ENCODE measurements at places on chromosomes 3 and 15.

DNA sequence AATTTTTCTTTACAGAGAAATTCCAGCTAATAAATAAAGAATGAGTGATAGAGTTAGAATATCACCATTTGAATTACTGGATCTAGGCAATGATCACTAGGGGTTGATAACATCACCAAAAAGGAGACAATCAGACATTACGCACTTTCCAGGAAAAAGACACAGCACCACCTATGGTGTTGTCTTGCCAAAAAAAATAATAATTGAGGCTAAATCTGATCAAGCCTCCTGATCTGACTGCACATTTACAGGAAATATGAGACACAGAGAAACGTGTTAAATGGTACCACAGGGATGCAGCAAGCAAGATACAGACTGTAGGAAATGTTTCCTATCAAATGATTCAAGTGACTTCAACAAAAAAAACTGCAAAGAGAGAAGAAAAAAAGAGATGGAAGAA lies 92.8 kb downstream of the EOMES start:
- no peak for DNase-seq

DNA sequence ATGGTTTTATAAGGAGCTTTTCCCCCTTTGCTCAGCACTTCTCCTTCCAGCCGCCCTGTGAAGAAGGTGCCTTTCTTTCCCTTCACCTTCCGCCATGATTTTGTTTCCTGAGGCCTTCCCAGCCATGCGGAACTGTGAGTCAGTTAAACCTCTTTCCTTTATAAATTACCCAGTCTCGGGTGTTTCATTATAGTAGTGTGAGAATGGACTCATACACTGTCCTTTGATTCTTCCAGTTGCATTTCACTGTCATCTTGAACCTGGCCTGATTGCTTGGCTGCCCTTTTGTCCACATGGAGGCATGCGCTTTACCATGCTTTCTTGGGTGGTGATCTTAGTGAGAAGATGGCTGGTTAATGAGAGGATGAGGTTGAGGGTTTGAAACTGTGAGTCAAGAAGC lies 23.2 kb downstream of the USP13 start:
- DNase-seq, result no peak

- peak; percentile 51 for DNase-seq
Measured at GRCh38 chr3:72482589-72483321, 365.5 kb downstream of the SHQ1 start.

DNA sequence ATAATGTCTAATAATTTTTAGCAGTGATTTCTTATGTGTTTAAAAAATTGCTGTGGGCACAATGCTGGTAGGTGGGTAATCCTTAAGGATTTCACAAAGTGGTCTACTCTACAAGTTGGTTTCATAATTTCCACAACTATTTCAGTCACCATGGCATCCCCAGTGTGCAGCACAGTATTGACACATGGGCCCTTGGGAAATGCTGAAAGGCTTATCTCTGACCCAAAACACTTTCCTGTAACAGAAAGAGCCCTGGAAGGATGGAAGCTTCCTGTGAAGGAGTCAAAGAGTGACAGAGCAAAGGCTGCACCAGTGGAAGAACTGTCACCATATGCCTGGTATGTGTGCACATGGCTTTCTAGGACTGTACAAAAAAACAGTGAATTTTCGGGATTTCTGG lies 153.7 kb downstream of the ANO10 start:
- no peak for DNase-seq

- DNase-seq, result no peak
Measured at GRCh38 chr3:114450008-114450596, 156.3 kb downstream of the TIGIT start.

DNA sequence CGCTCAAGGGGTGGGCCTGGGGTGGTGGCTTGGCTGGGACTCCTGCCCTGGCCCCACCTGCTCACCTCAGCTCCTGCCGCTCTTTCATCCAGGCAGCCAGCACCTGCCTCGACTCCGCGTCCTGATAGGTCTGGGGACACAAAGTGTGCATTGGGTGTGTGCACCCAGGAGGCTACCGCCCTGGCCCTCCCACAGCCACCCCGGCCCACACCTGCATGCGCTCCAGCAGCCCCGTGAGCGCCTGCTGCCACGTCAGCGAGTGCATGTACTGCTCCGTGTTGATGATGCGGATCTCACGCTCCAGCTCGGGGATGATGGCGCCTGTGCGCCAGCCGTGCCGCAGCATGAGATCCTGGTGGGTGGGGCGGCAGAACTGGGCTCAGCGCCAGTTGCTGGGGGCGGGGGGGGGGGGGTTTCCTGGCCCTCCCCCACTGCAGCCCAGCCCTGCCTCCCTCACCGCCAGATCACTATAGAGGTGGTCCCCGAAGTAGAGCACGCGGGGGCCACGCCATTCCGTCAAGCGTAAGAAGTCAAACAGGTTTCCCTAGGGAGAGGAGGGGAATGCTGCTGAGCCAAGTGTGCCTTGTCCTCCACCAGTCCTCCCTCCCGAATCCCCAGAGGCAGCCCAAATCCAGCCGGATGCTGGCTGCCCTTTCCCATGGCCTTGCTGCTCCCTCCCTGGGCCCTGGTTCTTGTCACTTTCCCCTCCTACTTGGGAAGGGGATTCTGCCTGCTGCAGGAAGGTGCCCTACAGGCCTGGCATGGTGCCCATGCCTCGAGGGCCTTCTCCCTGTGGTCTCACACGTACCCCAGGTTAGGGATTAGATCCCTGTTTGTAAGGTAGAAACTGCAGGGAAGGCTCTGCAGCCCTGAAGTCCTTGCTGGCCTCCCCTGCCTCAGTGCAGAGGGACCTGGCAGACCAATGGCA lies 8.6 kb downstream of the NT5DC2 start:
- no peak for DNase-seq

DNA sequence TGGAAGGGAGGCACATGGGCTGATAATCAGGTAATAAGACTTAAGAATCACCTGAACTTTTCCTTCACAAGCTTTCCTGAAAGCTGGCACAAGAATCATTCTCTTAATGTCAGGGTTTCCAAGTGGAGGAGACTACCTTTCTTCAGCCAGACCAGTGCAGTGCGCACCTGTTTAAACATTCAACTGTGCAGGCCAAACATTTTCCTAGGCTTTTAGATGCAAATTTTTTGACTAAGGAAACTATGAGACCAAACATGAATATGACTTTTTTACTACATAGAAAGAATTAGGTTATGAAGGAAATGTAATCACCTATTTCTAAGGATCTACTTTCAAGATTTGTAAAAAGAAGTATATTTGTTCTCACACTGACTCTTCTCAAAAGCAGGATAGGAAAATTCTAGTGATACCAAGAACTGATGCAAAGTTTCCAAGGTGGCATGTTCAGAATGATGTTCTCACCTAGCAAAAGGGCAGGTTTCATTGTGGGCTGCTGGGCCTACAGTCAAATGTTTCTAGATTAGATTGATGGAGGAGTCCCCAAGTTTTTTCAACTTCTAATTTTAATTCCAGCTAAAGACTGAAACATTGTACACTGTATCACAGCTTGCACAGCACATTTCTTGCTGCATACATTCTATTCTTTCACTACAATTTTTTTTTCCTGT lies 339.1 kb downstream of the TIGIT start:
- no peak for DNase-seq

- no peak for DNase-seq
Measured at GRCh38 chr3:31974471-31974870, 6.6 kb downstream of the OSBPL10 start.

DNA sequence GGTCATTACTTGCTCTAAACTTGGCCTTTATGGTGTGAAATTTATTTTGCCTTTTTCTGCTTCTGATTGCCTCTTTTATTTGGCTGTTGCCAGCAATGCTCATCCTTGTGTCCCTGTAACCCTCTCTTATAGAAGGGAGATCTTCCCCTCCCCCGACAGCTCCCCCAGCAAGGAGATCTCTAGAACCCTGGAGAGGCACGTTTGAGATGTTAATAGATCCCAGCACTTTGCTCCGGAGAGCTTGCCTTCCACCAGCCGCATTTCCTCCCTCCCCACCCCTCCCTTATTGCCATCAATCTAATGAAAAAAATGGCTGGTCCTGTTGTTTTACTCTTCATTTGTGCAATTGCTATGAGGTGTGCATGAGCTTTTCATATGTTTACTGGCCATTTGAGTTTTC lies 18.2 kb downstream of the TRIM71 start:
- no peak for DNase-seq

- DNase-seq, result no peak
Measured at GRCh38 chr3:23867400-23867799, 49.4 kb downstream of the NKIRAS1 start.

DNA sequence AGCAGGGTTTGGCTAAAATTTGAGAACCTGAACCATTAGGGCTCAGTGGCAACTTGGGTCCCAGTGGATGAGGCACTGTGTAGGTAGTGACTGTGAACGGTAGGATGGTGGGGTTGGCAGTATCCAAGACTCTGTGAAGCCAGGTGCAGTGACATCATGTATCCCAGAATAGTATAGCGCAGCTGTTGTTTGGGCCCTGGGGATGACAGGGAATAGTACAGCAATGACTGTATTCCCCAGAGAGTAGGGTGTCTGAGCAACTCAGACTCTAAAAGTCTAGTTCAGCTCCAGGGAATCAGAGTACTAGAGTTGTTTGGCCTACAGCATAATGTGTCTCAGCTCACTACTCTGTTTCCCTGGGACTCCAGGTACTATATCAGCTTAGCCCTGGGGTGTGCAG lies 20.7 kb upstream of the PPP2R3A start:
- no peak for DNase-seq

GRCh38 chr3:175149675-175150074 lies 290.5 kb downstream of the NAALADL2 start:
- no peak for DNase-seq

GRCh38 chr15:39580485-39581241 lies at the start of gene THBS1:
THBS1 (plus strand) TSS chr15:39581079; CDS start chr15:39581858, 779 bp downstream.
- peak; percentile 23 for DNase-seq

DNA sequence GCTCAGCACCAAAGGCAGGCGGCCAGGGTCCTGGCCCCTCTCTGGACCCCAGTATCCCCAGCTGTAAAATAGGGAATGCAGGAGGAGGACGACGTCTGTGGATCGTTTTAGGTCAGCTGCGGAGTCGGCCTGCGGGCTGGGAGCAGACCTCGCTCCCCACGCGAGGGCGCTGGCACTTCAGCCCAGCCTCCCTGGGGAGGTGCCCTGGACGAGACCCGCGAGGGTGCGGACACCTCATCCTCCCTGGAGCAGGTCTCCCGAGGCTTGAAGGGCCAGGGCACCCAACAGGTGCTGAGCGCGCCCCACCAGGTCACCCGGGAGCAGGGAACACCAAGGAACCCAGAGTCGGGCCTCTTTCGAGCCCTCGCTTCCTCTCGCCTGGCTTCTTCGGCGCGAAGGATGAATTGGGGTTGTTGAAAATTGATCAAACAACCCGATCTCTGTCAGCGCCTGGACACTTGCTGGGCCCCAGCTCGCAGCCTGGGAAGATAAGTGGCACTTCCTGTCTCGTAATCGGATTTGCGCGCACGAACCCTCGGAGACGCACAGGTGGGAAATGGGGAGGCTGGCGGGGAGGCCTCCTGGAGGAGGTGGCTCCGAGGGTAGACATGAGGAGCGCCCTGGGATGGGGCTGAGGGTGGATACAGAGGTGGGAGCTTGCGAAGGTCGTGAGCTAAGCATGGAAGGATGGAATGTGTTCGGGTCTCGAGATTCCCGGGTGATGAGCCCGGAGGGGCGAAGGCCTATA lies 588 bp upstream of the VIPR1 start:
- DNase-seq, result peak; percentile 33

DNA sequence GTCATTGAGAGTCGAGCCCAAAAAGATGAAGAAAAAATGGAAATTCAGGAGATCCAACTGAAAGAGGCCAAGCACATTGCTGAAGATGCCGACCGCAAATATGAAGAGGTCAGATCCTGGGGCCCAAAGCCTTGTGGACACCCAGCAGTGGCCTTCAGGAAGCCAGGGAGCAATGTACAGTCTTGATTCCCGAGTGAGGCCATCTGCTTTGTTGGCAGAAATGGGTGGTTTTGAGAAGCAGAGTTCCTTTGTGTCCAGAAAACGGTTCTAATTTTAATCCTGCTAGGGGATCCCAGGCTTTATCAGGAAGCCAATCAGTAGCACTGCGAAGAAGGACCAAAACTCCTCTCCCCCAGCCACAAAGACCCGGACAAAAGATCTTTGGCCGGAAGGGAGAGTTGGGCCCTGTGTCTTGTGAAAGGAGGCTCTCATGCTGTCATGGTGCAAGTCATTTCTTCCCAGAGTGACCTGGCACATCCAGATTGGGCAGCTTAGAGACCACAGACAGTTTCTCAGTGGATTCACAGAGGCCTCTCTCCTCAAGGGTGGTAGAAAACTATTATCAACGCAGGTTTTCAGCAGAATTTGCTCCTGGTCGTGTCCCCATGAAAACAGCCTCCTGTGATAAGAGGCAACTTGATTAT lies 17.1 kb downstream of the TPM1 start:
- no peak for DNase-seq

GRCh38 chr3:157493627-157494550 lies 9.3 kb downstream of the VEPH1 start:
- no peak for DNase-seq

DNA sequence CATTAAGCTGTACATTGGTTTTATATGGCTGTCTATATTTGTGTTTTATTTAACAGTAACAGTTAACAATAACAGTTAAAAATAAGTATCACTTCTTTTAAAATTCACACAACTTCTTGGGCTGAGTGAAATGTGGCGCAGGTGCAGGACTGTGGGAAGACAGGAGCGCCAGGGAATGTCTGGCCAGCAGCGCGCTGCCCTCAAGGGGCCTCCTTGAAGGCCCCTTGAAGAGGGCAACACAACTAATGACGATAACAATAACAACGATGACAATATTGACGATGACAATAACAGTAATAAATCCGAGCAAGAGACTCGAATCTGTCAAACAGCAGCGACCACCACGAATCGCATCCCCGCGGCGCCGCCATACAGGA lies 411 bp upstream of the PPP2R3A start:
- no peak for DNase-seq

- no peak for DNase-seq
Measured at GRCh38 chr15:27491666-27492621, 521.0 kb downstream of the GABRG3 start.

GRCh38 chr3:23004971-23005370 lies 198.2 kb upstream of the UBE2E2 start:
- no peak for DNase-seq

DNA sequence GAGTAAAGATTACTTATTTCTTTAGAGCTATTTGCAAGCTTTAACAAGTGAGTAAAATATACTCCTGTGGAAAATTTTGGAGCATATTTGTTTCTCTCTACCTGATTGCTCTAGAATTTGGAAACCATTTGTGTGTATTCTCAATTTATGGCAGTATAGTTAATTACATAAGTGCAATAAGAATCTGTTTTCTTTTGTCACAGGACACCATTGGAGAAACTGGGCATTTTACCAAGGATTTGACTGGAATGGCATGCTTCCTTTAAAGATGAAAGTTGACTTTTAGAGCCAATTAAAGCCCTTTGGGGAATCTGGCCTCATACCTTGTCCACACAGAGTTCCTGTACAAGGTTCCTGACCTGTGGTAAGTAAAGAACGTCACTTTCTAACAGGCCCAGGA lies 38.4 kb downstream of the PAQR5 start:
- no peak for DNase-seq

DNA sequence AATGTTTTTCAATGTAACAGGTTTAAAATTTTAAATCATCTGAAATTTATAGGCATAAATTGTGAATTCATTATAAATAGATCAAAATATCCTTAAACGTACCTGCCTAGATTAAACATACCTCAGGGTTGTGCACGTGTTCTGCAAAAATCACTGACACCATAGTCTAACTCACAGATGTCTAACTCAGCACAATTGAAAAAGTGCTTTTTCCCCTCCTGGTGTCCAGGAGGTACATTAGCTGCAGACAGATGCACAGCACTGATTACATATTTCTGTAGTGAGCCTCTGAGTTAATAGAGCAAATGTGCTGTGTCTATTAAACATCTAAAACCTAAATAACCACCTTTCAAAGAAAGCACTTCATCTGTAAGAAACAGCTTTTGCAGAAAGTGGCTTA lies 10.7 kb downstream of the UQCC5 start:
- no peak for DNase-seq

- DNase-seq, result no peak
Measured at GRCh38 chr3:12224181-12225147, 64.4 kb upstream of the PPARG start.

Measured in activated gamma-delta T cell treated with anti-CD3 and anti-CD28 coated beads, Interleukin-2, amount 50 U/mL, for 16 hours (primary cell).